ENCODE measurements at places on chromosomes 2 and 18. TPM values are rescaled to one million over a fixed set of nuclear protein-coding genes. Genes with fewer than 3 reads are reported as not detected.

Gene GPBAR1
- not detected for total RNA-seq

Gene REG1A
- total RNA-seq: not detected

Gene C2orf92
- total RNA-seq: not detected

Gene CCDC121
- 1.8 TPM for total RNA-seq

Gene GKN1
- total RNA-seq: not detected

Gene CPLX4
- not detected for total RNA-seq
